ENCODE measurements at places on chromosomes 11 and 22. TPM values are rescaled to one million over a fixed set of nuclear protein-coding genes. Genes with fewer than 3 reads are reported as not detected.

The ACRV1 gene
- not detected for total RNA-seq

The POTEH gene
- not detected for total RNA-seq

The HTR3A gene
- not detected for total RNA-seq

The KRTAP5-11 gene
- not detected for total RNA-seq

The OR51E2 gene
- total RNA-seq = not detected

The PLAAT4 gene
- total RNA-seq = 3.5 TPM

The SLC22A8 gene
- not detected for total RNA-seq

The KDELR3 gene
- 40.0 TPM for total RNA-seq
